ENCODE measurements at places on chromosomes 6 and 20. TPM values are rescaled to one million over a fixed set of nuclear protein-coding genes. Genes with fewer than 3 reads are reported as not detected.

GRCh38 chr6:20919677-20920385 is 385.6 kb downstream of the CDKAL1 start:
- H3K27me3 ChIP-seq = no peaks in the 10 kb centered on the region
- peak overlapping the region; percentile 92 for H3K27ac ChIP-seq
- peaks cover 37% of the 10 kb centered on the region for H3K4me1 ChIP-seq
- peak; percentile 29 for DNase-seq
- peaks cover 20% of the 10 kb centered on the region for H3K36me3 ChIP-seq
- H3K4me3 ChIP-seq = peak overlapping the region; percentile 22

TULP4 gene
- 19.5 TPM for total RNA-seq

GRCh38 chr6:6643398-6643797 is 54.9 kb downstream of the LY86 start:
- H3K27me3 ChIP-seq = no peaks in the 10 kb centered on the region
- no peak overlapping the region for H3K4me3 ChIP-seq
- no peaks in the 10 kb centered on the region for H3K36me3 ChIP-seq
- H3K27ac ChIP-seq = no peak overlapping the region
- peaks cover 21% of the 10 kb centered on the region for H3K4me1 ChIP-seq

GLP1R gene
- 2.1 TPM for total RNA-seq

FAM162B gene
- total RNA-seq = not detected

Measured in activated T-cell treated with anti-CD3 and anti-CD28 coated beads, Interleukin-2, amount 50 U/mL, for 72 hours (primary cell).